ENCODE measurements at places on chromosomes 1 and 21.

GRCh38 chr1:116024626-116025025 is 48.3 kb downstream of the SLC22A15 start:
- no peak for DNase-seq

GRCh38 chr1:168081373-168082007 is 55.2 kb downstream of the GPR161 start:
- no peak for DNase-seq

DNA sequence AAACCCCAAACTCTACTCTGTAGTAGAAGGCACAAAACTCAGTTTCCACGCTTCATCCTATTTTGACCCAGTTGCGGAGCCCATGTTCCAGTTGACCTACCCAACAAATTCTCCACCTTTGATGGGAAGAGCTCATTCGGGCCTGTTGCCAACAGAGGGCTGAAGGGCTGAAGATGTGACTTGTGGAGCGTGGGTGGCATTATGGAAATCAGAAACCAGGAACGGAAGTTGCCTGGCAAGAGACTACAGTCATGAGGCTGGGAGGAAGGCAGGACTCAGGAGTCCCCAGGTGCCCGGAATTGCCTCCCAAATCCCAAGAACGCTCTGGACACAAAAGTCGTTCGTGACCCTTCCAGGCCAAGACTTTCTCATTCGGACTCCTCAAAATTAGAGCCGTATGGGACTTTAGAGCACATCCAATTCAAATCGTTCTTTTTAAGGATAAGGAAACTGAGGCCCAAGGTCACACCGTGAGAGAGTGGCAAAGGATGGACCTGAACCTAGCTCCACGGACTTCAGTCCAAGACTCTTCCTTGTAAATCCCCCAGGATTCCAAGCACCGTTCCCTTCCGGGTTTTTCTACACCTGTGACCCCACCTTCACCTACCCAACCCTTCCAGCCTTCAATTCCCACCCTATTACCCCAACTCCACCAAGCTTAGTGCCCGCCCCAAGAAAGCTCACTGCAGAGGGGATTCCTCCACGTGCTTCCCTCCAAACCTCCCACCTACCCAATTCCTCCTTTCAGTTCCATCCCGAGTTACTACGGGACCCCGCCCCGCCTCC is 739 bp downstream of the SMG5 start:
- DNase-seq = peak; percentile 4

DNA sequence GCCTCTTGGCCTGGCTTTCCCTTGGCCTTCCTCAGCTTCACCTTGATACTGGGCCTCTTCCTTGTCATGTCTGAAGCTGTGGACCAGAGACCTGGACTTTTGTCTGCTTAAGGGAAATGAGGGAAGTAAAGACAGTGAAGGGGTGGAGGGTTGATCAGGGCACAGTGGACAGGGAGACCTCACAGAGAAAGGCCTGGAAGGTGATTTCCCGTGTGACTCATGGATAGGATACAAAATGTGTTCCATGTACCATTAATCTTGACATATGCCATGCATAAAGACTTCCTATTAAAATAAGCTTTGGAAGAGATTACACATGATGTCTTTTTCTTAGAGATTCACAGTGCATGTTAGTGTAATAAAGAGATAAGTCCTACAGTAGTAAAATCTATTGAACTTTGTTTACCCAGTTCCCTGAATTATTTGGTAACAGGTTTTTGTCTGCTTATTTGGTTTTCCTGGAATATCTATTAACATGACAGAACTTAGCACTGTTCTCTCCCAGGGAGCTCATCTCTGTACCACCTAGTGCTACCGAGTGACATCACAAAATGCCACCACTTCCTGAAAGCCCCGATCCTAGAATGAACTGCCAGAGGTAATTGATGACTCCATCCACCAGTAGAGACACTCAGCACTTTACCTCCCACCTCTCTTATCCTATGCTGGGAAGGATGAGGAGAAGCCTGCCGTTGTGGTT is 22.2 kb downstream of the UBE2T start:
- no peak for DNase-seq

GRCh38 chr1:211654838-211655787 is 20.3 kb downstream of the NEK2 start:
- DNase-seq = peak; percentile 71

DNA sequence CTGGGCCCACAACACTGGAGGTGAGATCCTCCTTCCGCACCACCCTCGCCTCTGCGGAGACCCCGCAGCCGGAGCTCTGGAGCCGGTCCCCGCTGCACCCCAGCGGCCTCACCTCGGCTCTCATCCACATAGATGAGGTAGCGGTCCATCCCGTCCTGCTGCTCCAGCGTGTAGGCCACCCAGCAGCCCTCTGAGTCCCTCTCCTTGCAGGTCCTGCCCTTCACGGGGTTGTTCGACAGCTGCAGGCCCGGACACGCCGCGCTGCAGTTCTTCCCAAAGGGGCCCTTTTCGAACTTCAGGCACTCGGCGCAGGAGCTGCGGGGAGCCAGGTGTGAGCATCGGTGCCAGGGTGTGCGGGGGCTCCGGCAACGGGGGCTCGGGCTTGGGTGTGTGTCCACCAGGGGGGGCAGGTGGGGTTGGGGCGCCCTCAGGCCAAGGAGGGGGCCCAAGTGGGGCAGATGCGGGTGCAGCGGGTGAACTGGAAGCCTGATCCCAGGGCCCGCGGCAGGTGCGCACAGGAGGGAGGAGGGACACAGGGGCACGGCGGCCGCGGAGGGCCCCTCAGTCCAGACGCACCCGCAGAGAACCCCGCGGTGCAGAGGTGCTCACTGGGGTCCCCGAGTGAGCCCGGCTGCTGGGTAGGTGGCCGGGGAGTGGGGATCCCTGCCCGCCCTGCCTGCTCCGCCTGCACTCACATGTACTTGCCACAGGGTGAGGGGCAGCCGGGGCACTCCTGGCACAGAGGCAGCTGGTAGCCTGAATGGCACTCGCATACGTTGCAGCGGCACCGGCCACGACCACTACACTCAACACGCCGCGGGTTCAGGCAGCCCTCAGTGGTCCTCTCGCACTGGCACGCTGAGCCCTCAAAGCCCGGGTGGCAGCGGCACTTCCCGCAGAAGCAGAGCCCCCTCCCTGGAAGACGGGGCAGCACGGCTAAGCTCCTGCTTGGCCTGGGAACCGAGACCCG is 15.4 kb upstream of the PTTG1IP start:
- DNase-seq = no peak

DNA sequence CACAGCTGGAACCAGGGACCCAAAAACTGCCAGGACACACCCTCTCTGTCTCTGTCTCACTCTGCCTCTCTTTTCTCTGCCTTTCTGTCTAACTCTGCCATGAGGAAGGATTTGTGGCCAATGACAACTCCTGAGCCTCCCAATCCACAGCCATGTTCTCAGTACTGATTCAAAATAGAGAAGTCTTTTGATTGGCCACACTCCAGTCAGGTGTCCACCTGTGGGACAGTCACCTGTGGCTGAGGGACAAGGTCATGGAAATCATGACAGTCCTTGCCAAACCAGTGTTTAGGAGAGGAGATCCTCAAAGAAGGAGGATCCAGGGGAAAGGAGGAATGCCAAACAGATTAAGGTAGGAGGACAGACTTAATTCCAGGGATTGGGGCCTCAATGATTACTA is 15.8 kb downstream of the TINAGL1 start:
- DNase-seq = no peak

- DNase-seq = no peak
These were observed 23.8 kb upstream of the APP start for GRCh38 chr21:26194326-26194725.

GRCh38 chr1:52306227-52307006 is 59.6 kb downstream of the CC2D1B start:
- no peak for DNase-seq

DNA sequence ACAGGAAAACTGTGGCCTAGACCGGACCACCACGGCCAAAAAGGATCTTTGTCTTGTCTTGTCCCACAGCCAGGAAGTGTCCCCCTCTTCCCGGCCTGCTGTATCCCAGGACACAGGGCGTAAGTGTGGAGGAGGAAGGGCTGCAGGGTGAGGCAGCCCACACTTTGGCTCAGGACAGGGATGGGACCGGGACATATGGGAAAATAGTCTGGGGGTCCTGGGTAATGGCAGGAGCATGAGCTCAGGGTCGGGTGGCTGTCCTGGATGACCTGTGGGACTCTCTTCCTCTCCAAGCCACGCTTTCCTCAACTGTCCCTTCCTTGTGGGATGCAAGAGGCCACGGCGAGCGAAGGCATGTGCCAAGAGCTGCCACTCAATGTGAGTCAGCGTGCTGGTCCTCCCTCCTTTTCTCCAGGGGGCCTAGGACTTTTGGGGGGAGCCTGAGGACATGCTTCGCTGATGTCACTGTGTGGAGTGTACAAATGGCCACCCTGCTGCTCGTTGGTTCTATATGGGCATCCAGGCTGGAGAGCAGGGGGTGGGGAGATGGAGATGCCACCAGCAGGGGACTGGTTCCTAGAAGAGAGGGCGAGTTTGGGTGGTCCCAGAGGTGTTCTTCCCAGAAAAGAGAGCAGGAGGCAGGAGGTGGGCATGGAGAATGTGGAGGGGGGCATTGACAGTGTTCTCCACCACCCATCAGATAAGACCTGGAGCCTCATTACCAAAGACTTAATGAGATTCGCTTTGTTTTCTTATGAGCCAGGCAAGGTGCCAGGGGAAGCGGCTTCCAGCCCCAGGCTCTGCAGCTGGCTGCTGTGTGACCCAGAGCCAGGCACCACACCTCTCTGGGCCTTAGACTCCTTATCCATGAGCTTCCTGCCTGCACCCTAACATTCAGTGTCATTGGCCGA is 11.5 kb upstream of the PADI1 start:
- DNase-seq = no peak

- no peak for DNase-seq
These were observed 224.0 kb downstream of the KAZN start for GRCh38 chr1:14822493-14822892.

DNA sequence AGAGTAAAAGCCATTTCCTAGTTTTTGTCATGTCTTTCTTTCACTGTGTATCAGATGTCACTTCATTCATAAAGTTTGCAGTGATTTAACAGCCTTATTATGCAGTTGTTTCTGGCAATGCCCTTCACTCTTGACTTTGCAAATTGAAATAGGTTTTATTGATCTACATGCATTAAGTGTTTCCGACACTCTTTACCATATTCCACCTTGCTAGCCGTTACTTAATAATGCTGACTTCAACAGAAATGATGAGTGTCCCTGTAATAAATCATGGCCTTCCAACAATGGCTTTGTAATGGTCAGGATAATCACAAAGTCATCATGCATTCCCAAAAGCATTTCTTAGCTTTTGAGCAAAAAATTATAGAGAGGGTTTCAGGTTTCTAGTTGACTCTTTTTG is 236.8 kb upstream of the FMN2 start:
- no peak for DNase-seq

- no peak for DNase-seq
These were observed 18.2 kb upstream of the MSTO1 start for GRCh38 chr1:155591770-155592169.

DNA sequence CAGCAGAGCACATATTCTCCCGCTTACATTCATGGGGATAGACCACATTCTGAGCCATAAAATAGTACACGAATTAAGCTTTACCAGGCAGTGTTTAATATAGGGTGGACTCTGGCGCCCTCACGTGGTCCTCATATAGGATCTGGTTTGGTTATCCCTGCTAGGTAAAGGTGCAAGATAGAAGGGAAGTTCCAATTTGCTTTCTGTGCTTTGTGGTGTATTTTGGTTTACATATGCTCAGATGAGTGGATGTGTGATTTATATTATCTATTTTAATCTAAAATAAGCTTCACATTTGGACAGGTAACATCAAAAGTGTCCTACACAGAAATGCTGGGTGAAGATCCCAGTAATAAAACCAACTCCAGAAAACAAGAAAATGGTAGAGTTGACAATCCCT is 3.6 kb downstream of the CR1 start:
- DNase-seq = peak; percentile 23

GRCh38 chr1:200336901-200337391 is 72.9 kb downstream of the ZNF281 start:
- DNase-seq = no peak

GRCh38 chr21:34540206-34540605 is 28.2 kb upstream of the KCNE1 start:
- no peak for DNase-seq

GRCh38 chr1:44481701-44482100 is 76.6 kb downstream of the RNF220 start:
- no peak for DNase-seq

GRCh38 chr1:207815913-207816291 is 64.0 kb downstream of the CD46 start:
- DNase-seq = no peak

DNA sequence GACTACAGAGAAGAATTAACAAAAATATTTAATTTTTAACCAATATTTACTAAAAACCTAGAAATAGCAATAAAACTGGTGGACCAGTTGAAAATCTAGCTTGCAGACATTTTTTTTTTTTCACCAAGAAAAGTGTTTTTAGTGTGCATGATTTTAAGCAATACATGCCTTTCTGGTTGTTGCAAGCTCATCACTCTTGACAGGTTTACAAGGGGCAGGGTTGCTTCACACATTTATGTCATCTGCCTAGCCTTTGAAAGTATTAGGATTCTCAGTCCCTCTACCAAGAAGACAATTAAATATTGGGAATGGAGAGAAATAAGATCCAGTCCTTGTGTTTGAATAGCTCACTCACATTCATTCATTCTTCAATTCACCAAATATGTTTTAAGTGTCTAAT is 53.8 kb upstream of the LYPLAL1 start:
- DNase-seq = no peak

GRCh38 chr1:11828511-11828910 is 19.1 kb downstream of the NPPA start:
- no peak for DNase-seq

DNA sequence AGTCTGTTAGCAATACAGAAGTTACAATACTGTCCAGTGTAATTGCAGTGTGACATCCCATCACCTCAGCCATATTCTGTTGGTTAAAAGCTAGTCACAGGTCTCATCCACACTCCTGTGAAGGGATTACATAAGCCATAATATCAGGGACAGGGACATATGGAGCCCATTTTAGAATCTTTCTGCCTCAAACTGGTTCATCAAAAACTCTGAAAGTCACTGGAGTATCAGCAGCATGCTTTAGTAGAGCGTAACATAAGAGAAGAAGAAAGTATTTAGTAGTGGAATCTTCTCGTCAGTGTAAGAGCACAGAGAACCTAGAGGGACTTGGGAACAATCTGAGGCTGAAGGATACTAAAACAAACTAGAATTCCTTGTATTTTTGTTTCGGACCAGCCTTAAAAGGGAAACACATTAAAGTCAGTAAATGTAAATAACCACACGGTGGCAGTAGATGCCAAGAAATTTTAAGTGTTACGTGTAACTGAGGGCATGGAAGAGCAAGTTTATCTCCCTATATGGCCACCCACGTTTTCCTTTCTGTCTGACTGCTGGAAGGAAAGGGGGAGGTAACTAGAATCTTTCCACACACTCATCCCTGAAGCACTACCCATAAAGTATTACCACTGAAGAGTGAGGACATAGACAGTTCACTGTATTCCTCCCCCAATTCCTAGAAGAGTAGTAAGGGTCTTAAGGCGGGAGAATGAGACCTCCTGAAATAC is 41.6 kb upstream of the AGL start:
- DNase-seq = no peak

- no peak for DNase-seq
These were observed 4.6 kb upstream of the ZNF678 start for GRCh38 chr1:227558732-227559262.

- no peak for DNase-seq
These were observed 100.3 kb downstream of the ARHGEF10L start for GRCh38 chr1:17639703-17640340.
